Activated CD4-positive, CD25-positive, alpha-beta regulatory T cell treated with anti-CD3 and anti-CD28 coated beads, Interleukin-2, amount 50 U/mL, for 24 hours (primary cell): ENCODE measurements at places on chromosomes 2 and 18.

DNA sequence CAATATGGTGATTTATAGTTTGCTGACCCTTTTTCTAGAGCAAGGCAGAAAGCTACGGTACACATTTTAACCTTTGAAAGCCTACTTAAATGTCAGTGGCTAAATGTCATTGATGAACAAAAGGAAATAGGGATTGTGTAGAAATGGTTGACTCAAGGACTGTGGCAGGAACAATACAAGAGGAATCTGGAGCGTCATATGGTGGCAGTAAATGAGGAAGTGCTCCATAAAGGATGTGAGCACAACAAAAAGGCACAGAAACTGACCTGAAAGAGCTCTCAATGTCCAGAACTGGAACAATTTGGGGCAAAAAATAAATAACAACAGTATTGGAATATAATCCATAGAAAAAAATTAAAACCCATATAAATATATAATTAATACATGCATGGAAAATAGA, 443.9 kb upstream of the VRK2 start:
- no peak for ATAC-seq

GRCh38 chr2:39631718-39632117, 34.0 kb upstream of the TMEM178A start:
- ATAC-seq = no peak

DNA sequence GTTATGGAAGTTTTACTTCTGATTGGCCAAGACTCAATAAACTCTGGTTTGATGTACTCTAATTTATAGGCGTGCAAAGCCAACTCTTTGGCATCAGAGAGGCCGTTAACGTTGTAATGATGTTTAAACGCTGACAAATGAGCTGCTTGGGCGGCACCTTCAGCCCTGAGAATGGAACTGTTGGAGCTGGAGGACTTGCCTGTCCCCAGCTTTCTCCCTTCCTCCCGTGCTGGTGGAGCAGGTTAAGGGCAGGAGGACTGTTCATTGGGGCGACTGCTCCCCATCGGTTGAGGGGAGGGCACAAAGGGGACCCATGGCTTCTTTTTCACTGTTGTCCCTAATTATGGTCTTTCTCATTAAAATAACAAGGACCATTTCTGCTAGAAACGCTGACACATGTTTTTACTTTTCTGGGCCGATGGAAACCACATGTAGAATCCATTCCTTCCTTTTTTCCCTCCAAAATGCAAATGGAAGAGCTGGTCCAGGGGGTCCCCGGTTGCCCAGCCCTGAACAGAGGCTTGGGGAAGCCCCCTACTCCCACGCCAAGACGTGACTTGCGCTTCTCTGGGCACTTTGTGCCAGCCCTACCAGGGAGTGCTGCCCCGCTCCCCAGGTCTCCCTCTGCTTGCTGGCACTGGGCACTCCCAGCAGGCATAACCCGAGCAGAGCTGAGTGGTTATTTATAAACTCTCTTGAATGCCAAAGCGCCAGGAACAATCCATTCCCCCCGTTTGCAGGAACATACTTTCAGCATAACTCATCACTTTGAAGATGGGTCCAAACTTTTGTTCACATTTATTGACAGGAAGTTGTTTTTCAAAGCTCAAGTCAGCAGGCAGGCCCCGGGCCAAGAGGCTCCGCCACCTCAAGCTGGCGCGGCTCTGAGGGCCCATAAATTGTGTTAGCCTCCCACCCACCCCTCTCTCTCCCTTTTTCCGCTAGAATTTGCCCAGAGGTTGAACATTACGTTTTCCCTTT, 170.1 kb downstream of the ASB1 start:
- ATAC-seq = no peak

- ATAC-seq = no peak
Observed at GRCh38 chr18:49668574-49669275, 106.9 kb downstream of the LIPG start.

DNA sequence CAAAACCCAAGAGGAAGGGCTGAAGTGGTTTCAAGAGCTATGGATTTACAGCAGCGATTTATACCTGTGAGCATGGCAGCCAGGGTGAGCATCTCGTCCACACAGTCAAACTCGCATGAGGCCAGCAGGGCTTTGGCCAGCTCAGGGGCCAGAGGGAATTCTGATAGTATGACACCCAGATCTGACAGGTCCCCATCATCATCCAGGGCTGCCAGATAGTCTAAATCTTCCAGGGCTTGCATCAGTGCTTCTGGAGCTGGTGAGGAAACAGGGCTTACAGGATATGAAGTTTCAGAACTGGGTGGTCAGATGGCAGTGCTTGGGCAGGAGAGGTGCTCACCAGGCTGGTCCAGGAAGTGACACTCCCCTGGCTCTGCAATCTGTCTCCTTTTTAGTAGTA, 3.5 kb downstream of the DQX1 start:
- ATAC-seq = no peak

GRCh38 chr2:18369760-18370159, 190.7 kb downstream of the RDH14 start:
- no peak for ATAC-seq

GRCh38 chr2:216777637-216778273, 82.1 kb downstream of the TNP1 start:
- no peak for ATAC-seq
